ENCODE measurements at places on chromosomes 7 and 10. TPM values are rescaled to one million over a fixed set of nuclear protein-coding genes. Genes with fewer than 3 reads are reported as not detected.

GRCh38 chr7:27103489-27104226, 1.2 kb upstream of the HOXA2 start:
- DNase-seq, result no peak

DNA sequence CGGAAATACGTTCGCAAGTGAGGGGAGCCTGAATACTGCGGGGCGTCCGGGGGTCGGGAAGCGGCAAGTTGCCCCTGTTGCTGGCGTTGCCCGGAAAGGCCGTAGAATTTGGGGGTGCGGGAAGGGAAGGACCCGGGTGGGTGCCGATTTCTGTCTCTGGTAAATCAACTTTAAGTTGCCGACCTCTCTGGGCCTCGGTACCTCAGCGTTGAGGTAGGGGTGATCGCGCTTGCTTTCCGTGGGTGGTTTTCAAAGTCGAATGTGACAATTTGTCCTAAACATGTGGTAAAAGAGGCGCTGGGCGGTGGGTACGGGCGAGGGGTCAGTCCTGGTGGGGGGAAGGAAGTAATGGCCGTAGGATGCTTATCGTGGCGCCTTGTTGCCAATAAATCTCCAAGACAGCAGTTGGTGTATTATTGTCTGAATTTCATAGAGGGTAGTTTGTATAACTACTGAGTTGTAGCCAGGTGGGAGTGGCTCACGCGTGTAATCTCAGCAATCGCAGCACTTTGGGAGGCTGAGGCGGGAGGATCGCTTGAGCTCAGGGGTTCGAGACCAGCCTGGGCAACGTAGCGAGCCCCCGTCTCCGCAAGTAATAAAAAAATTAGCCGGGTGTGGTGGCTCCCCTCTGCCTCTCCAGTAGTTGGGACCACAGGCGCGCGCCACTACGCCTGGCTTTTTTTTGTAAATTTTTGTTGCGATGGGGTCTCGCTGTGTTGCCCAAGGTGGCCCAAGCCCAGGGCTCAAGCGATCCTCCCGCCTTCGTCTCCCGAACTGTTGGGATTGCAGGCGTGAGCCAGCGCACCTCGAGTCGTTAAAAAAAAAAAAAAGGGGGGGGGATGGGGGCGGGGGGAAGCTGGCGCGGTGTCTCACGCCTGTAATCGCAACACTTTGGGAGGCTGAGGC, 644 bp downstream of the BUD23 start:
- no peak for DNase-seq

DNA sequence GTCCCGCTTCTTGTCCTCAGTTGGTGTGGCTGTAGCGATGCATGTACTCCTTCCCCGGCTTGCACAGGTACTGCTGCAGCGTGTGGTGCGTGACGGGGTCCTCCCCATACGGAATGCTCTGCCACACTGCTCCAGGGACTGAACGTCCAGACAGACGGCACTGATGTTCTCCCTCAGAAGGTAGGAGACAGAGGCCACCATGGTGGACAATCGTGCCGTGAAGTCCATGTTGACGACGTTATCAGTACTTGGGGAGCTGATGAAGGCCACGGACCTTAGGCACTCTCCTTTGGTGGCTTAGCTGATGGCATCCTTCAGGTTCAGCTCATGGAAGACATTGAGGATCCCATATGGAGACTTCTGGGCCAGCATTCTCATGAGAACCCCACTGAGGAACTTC, 37.4 kb downstream of the AGAP6 start:
- DNase-seq, result no peak

DNA sequence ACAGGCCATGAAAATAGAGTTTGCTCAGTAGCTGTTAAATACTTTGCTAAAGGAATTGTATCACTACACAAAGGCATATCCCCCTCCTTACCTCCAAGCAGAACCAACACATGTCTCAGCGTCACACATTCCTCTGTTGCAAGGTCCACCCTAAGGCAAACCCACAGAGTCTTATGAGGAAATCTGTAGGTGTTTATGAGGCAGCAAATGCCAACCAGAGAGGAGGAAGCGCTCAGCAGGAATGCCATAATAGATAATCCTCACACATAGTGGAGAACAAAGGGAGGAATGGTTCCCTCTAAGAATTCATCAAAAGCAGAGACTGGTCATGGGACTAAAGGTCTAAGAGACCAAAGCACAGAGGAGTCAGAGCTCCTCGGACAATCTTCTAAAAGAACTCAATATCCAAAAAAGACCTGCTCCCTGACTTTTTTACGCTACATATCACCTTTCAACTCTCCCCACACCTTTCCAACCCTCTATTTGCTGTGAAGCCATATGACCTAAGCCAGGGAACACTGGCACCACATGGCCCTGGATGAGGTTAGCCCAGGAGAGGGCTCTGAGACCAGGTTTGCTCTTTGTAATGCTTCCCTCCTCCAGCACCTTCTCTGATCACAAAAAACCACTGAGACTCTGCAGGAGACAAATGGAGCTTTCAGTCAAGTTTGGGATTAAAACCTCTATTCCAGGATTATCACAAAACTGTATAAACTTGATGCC, 7.3 kb downstream of the SLC25A13 start:
- no peak for DNase-seq

GRCh38 chr7:50185208-50185607, 92.2 kb upstream of the ZPBP start:
- no peak for DNase-seq

DNA sequence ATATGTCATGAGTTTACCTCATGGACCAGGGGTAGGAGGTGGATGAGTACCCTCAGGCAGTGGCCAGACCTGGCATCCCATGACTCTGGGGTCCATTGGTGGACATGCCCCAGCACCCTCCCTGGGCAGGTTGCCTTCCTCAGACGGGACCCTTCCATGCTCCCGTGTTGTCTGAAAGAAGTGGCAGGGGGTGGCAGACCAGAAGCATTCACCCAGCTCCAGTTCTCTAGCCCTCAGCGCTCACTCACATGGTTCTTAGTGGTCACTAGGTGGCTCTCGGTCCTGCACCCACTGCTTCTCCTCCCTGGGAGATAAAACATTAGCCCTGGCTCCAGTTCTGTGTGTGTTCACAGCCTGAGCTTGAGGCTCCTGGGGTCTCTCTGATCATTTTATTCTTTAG, 6.0 kb downstream of the RBP3 start:
- DNase-seq, result no peak

DNA sequence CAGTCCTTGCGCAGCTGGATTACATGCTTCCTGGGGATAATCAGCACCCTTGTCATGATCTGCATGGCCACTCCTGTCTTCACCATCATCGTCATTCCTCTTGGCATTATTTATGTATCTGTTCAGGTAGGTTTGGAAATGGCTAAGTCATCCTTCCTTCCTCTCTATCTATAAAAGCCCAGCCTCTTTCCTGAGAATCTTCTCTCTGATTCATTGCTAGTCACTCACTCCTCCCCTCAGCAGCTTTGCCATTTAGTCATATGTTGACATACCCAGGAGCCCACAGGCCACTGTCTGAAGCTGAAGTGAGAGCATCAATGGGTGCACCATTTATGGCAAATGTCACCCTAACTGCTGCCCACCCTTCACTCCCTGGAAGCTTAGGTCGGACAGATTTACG, 52.0 kb downstream of the ABCC2 start:
- no peak for DNase-seq

- DNase-seq, result peak; percentile 64
Measured at GRCh38 chr10:102409604-102410428, 8.8 kb downstream of the PSD start.

GRCh38 chr7:15972862-15973275, 286.4 kb upstream of the MEOX2 start:
- DNase-seq, result no peak

DNA sequence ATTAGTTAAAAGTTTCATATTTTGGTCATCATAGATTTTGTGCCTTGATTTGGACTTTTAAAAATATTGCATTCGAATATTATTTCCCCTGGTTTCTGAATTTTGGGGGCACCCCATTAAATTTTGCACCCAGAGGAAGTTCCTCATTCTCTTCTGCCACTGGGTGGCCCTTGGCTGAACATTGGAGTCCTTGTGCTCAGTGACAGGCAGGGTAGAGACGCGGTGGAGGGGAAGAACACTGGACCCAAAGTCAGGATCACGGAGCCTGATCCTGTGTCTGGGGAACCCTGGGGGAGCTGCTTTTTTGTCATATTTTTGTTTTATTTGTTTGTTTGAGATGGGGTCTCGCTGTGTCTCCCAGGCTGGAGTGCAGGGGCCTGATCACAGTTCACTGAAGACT, 74.7 kb downstream of the MKI67 start:
- no peak for DNase-seq

DNA sequence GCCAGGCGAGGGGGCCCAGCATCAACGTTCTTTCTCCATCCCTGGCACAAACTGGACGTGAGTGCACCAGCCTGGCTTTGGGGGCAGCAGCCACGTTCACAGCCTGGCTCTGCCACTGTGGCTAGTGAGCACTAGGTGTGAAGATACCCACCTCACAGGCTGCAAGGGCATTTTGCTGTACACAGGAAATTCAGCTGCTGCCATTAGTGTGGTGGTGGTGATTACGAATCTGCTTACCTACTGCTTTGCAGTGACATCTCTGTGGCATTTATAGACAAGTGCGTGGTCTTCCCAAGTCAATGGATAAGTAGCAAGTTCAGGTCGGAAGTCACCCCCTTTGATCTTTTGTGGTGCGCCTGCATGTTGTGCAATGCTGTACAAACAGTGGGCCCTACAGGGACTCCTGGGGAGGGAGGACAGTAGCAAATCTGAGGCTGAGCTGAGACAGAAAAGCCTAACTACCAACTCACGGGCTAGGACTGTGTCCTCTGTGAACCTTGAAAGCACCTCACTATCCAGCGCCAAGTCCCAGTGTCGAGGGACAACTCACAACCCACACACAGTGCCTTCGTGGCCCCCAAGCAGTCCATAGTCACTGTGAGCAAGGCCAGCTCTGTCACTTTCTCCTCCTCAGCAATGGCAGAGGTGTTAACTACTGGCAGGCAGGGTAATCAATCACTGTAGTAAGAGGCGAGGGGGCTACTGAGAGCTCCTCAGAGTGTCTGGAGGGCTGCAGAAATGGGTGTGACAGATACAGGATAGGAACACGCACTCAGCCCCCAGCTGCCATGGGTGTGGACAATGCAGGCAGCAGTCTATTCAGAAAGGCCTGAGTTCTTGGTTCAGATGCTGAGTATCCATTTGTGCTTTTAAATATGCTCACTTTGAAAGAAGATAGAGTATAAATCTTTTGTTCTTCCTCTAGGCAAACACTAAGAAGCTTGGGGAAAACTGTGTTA, 17.0 kb upstream of the MMP21 start:
- DNase-seq, result no peak

GRCh38 chr10:87991946-87992345, 128.5 kb downstream of the PTEN start:
- no peak for DNase-seq

GRCh38 chr10:55220975-55221374, 419.9 kb upstream of the PCDH15 start:
- no peak for DNase-seq

GRCh38 chr7:103636153-103636552, 190.1 kb upstream of the SLC26A5 start:
- peak; percentile 70 for DNase-seq

GRCh38 chr10:128147064-128147463, 20.8 kb upstream of the MKI67 start:
- no peak for DNase-seq

- peak; percentile 17 for DNase-seq
Measured at GRCh38 chr7:99325001-99325493, 651 bp upstream of the ARPC1A start.

DNA sequence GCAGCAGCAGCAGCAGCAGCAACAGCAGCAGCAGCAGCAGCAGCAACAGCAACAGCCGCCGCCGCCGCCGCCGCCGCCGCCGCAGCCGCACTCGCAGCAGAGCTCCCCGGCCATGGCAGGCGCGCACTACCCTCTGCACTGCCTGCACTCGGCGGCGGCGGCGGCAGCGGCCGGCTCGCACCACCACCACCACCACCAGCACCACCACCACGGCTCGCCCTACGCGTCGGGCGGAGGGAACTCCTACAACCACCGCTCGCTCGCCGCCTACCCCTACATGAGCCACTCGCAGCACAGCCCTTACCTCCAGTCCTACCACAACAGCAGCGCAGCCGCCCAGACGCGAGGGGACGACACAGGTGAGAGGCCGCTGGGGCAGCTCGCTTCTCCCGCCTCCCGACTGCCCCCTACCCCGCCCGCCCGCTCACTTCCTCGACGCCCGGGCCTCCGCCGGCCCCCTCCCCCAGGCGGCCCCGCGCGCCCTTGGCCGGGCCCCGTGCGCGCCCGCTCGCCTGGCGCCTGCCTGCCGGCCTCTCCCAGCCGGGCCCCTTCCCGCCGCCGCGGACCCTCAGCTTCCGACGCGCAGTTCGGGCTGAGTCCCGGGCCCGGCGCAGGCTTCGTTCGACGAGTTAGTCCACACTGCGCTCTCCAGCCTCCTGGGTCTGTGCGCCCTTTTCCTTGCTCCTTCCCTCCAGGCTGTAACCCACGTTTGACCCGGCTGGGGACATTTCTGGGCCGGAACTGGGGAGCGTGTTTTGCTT, 882 bp downstream of the DLX6 start:
- DNase-seq, result peak; percentile 90

OR6V1 gene
- not detected for total RNA-seq

EPO gene
- total RNA-seq, result not detected

CDNF gene
- total RNA-seq, result 2.2 TPM

EN2 gene
- total RNA-seq, result not detected

SVOPL gene
- 1.4 TPM for total RNA-seq

PDE6C gene
- total RNA-seq, result not detected

LRRC17 gene
- total RNA-seq, result 3.1 TPM

Data from GM23338 (cell line).